Activated CD8-positive, alpha-beta T cell treated with anti-CD3 and anti-CD28 coated beads for 36 hours (primary cell): ENCODE measurements at places on chromosomes 5 and 9. TPM values are rescaled to one million over a fixed set of nuclear protein-coding genes. Genes with fewer than 3 reads are reported as not detected.

DNA sequence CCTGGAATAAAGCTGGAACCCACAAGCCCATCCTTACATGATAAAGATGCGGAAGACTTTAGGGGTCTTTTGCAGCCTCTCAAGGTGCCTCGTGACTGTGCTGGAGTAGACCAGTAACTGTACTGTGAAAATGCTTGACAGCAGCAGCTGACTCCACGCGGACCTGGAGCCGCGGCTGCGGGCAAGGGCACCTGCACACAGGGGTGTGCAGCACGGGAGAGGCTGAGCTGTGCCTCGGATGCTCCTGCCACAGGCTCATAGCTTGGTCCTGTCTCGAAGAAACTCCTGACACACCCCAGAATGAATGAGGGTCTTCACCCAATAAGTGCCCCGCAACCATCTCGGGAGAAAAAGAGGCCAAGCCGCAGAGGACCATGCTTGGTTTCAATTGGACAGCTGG is 40.3 kb upstream of the CEP72 start:
- DNase-seq: no peak

DNA sequence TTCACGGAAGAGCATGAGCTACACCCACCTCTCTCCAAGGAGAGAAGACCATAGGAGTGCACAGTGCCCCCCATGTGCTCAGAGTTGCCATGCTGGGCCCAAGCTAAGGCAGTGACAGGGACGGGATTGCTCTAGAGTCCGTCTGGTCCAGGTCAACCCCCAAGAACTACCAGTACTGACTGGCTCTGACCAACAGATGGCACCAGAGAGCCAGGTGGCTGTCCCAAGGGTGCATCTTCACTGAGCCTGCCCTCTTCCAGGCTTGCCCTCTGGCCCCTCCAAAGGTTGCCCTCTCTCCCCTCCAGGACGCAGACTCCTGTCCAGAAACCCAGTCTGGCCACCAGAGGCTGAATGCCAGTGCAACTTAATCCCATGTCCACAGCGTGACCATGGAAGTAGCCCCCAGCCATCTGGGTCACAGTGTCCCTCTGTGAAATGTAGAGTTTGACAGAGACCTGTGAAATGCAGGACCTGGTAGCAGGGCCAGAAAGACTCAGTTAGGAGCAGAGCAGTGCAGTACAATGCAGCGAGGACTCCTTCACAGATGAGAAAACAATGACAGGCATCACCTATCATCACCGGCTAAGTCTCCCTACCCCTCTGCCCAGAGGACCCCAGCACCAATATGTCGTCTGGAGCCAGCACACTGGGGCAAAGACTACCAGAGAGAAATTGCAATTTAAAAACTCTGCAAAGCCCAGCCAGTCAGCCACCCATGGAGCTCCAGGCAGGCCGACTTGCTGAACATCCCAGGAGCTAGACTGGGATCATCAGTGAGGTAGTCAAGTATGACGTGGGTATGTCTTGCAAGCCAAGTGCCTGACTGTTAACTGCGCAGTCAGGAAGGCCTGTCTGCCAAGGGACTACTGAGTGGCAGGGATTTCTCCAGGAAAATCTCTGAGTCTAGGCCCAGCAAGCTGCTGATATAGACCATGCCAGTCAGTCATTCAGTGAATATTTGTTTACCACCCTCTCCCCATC is 7.7 kb upstream of the SKP1 start:
- peak; percentile 81 for DNase-seq

DNA sequence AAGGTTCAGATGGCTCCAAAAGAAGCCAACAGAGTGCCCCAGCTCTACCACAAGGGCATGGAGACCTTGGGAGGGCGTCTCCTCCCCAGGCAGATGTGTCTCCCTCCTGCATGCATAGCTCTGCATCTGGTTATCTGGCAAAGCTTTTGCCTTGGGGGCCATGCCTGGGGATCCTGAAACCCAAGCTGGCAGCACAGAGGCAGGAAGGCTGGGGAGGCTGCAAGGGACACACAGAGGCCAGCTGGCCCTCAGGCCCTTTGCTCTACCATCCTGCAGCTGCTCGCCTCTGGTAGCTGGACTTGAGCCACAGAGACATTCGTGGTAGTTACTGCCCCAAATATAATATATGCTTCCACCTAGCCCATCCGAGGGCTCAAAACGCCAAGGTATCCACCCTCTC is 3.9 kb downstream of the SEPTIN8 start:
- no peak for DNase-seq

- DNase-seq: no peak
Measured at GRCh38 chr9:87944096-87944495, 26.3 kb downstream of the SPATA31C1 start.

DNA sequence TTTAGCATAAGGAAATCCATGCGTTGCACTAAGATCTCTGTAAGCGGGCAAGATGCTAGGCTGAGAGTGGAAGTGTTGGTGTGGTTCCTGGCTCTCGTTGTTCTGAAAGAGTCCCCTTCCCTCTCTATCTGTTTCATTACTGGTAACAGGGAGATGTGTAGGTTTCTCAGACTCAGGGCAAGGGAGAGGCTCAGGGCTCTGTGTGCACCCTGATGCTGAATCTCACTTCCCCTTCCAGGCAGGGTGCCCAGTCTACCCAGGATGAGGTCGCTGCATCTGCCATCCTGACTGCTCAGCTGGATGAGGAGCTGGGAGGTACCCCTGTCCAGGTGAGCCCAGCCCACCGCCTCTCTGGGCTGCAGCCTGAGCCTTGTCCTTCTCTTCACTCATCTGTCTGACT is 45.7 kb downstream of the STOM start:
- no peak for DNase-seq

DNA sequence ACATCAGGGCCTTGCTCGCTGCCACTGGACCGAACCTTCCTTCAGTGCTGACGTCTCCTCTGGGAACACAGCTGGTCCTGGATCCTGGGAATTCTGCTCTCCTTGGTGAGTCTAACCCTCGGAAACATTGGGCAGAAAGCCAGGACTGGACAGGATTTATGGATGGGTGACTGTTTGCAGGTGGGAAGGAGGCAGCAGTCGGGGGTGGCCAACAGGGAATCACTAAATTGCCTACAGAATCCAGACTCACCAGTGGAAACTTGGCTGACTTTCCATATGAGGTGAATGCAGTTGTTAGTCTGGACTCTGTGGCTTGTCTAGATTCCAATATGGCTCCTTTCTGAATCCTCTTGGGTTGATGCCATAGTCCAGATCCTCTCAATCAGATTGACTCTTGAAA is 203.1 kb downstream of the SAXO1 start:
- no peak for DNase-seq

- no peak for DNase-seq
Measured at GRCh38 chr9:7461791-7462190, 337.8 kb downstream of the DMAC1 start.

DNA sequence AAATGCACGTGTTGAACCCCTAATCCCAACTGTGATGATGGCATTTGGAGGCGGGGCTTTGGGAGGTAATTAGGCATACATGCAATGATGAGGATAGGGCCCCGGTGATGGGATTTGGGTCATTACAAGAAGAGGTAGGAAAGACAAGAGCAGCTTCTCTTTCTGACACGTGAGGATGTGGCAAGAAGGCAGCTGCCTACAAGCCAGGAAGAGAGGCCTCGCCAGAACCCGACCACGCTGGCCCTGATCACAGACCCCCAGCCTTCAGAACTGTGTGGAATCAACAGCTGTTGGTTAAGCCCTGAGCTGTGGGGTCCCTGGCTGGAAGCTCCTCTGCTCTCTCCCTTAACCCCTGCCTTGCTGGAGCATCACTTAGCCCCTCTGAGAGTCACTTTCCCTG is 57.5 kb downstream of the COL23A1 start:
- DNase-seq: no peak

- no peak for DNase-seq
Measured at GRCh38 chr5:1706428-1706827, 93.2 kb downstream of the MRPL36 start.

DNA sequence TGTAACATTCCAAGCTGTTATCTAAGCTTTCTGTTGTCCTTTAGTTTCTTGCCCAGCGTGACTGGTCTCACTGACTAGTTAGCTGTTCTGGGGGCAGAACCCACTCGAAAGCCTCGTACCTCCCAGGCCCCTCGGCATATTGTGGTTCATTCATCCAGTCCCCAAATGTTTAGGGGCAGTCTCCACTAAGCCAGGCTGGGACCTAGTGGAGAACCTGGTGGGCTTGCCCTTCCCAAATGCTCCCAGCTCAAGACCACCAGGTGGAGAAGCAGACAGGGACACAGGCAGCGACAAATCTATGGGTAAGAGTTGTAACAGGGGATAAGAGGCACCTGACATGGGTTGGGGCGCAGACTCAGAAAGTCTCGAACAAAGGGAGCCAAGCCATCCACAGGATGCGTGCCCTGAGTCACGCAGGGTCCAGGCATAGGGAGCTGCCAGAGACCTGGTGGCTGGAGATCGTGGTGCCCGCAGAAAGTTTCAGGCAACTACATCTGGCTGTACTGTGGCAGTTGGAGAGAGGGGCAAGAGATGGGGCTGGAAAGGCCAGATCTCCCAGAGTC is 851 bp upstream of the EEIG1 start:
- peak; percentile 77 for DNase-seq

DNA sequence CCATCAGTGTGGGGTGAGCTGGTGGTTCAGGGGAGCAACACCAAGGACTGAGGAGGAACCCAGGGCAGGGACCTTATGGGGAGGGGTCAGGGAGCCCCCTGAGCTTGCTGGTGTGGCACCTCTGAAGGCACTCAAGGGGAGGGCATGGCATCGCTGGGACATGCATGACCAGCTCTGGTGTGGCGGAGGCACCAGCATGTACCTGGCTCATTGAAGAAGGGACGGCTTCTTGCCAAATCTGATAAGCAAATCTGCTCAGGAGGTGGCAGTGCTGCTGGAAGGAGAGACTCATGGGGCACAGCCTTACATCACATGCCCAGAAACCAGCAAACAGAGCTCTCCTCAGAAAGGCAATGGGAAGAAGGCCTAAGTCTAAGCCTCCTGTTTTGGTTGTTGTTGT is 421.8 kb downstream of the SEMA5A start:
- DNase-seq: no peak

GRCh38 chr9:33698267-33698666 is 97.1 kb upstream of the PRSS3 start:
- DNase-seq: no peak

DNA sequence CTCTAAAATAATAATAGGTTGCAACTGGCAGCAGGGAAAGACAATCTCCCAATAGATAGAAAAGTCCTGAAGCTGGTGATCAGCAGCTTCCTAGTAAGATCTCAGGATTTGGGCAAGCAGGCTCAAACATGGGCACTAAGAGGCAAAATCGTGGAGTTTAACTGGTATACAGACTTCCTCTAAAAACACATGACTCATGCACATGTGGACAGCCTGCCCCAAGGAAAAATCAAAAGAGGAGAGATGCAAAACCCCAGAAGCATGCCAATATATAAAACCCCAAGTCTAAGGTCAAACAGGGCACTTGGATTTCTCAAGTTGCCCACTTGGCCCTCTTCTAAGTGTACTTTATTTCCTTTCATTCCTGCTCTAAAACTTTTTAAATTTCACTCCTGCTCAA is 62.8 kb downstream of the CDKN2A start:
- DNase-seq: no peak

- DNase-seq: no peak
Measured at GRCh38 chr5:64742821-64743220, 25.7 kb downstream of the SREK1IP1 start.

DNA sequence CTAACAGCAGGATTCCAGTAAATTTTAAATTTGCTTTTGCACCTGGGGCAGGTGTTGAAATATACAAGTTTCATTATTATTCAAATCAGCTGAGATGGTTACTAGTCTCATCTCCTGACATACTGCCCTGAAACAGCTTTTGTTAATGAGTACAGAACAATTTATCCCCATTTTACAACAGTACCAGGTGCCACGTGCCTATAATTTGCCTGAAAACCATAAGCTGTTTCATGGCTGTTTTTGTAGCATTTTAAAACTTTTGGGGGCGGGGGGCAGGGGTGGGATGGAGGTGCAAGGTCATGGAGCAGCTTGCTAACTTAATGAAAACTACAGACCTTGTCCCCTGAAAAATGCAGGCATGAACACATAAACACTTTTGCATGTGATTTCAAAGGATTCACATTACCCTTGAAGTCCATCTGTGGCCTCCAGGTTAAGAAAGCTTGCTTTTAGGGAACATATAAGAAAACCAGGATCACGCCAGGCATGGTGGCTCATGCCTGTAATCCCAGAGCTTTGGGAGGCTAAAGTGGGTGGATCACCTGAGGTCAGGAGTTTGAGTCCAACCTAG is 42.1 kb downstream of the TIMD4 start:
- DNase-seq: no peak

DNA sequence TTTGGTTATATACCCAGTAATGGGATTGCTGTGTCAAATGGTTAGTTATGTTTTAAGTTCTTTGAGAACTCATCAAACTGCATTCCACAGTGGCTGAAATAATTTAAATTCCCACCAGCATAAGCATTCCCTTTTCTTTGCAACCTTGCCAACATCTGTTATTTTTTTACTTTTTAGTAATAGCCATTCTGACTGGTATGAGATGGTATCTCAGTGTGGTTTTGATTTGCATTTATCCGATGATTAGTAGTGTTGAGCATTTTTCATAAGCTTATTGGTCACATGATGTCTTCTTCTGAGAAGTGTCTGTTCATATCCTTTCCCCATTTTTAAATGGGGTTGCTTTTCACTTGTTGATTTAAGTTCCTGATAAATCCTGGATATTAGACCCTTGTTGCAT is 435.7 kb upstream of the RIOK2 start:
- DNase-seq: no peak

The PARP8 gene
- total RNA-seq: 48.3 TPM

The SV2C gene
- not detected for total RNA-seq

The ELP1 gene
- total RNA-seq: 28.7 TPM

The NKD2 gene
- 2.3 TPM for total RNA-seq

The RNF224 gene
- not detected for total RNA-seq

The PCDHB9 gene
- not detected for total RNA-seq

The SHOC1 gene
- not detected for total RNA-seq

The CCL21 gene
- not detected for total RNA-seq

The EIF4E1B gene
- total RNA-seq: not detected
